Fibroblast of gingiva (primary cell): ENCODE measurements at places on chromosomes 1 and 21.

DNA sequence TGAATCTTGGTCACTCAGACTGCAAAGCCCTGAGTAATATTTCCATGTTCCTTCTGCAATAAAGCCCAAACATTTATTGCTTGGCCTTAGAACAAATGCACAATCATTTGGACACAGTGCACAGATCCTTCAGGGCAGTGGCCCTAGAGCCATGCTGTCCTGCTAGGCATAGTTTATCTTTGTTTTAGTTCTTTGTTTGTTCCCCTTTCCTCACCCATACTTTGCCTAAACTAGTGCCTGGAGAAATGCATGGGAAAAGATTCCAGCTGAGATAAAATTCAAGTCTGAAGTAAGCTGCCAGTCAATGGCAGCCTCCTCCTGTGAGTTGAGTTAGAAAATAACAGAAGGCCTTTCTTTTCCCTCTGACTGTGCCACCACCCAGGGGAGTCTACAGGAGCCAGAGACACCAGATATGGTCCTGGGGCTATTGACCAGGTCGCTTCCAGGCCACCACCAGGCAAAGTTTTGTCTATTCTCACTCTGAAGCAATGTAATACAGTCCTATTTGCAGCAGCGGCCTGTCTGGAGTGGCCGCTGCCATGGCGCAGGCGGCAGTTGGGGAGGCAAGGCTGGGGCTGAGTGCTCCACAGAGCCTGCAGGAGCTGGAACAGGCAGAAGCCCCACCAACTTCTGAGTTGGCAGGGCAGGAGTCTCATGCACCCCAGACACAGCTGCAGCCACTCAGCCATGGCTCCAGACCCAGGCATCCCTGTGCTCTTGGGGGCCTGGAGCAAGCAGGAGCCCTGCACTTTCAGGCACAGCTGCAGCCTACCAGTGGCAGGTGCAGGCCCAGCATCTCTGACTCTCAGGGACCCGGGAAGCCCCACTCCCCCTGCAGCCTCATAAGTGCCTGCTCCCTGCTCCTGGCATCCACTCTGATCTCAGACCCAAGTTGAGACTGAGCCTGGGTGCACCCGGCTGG is 258.6 kb downstream of the GPATCH2 start:
- no peak for DNase-seq

GRCh38 chr1:85475055-85475454 is 10.1 kb upstream of the DDAH1 start:
- DNase-seq = no peak

DNA sequence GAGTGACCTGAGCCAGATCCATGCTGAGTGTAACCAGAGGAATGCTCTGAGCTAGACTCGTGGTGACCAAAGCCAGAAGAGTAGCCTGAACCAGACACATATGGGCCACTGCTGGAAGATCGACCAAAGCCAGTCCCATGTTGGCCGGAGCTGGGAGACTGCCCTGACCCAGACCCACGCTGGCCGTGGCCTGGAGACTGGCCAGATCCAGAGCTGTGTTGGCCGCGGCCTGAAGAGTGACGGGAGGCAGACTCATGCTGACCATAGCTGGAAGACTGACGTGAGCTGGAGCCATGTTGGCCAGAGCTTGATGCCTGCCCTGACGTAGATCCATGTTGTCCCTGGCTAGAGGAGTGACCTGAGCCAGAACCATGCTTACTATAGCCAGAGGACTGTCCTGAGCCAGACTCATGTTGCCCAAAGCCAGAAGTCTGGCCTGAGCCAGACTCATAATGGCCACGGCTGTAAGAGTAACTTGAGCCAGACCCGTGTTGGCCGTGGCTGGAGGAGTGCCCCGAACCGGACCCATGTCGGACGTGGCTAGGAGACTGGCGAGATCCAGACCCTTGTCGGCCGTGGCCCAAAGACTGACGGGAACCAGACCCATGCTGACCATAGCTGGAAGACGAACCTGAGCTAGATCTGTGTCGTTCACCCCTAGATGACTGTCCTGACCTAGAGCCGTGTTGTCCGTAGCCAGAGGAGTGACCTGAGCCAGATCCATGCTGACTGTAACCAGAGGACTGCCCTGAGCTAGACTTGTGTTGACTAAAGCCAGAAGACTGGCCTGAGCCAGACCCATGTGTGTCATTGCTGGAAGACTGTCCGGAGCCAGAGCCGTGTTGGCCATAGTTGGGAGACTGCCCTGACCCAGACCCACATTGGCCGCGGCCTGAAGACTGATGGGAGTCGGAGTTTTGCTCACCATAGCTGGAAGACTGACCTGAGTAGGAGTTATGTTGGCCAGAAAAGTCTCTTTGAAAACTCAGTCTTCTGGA is 3.5 kb downstream of the HRNR start:
- no peak for DNase-seq

- DNase-seq = no peak
Measured at GRCh38 chr1:78699813-78700212, 50.2 kb downstream of the IFI44 start.

DNA sequence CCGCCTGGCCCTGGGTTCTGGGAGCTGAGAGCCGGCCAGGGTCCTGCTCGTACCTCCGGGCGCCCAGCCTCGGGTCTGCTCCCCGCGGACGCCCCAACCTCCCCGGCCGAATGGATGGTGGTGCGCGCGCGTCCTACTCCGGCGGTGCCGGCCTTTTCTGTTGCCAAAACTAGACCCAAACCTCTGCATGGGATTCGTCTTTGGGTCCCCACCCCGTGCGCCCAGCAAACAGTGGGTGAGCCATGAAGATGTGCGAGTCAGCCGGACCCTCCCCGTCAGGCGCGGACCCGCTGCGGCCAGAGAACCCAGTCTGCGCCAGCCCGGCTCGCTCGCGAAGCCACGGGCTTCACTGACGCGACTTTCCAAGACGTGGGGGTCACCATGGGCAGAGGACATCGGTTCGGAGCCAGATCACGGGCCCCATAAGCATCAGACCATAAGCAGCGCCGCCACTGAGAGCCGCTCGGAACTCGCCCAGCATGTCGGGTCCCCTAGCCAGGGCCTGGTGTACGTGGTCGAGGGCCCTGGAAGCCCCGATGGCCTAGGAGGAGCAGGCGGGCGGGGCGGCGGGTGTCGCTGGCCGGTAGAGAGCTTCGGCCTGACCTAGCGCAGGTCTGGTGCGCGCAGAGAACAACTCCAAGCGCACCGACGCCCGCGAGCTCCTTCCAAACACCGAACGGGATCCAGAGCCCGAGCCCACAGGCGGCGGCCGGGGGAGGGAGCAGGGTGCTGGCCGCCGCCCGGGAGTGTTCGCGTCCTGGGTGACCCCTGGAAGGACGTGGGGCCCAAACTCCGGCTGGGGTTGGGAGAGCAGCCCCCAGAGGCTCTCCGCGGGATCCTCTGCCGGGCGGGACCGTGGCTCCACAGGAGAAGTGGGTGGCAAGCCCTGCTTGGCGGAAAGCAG is 1.0 kb upstream of the TP73 start:
- no peak for DNase-seq

DNA sequence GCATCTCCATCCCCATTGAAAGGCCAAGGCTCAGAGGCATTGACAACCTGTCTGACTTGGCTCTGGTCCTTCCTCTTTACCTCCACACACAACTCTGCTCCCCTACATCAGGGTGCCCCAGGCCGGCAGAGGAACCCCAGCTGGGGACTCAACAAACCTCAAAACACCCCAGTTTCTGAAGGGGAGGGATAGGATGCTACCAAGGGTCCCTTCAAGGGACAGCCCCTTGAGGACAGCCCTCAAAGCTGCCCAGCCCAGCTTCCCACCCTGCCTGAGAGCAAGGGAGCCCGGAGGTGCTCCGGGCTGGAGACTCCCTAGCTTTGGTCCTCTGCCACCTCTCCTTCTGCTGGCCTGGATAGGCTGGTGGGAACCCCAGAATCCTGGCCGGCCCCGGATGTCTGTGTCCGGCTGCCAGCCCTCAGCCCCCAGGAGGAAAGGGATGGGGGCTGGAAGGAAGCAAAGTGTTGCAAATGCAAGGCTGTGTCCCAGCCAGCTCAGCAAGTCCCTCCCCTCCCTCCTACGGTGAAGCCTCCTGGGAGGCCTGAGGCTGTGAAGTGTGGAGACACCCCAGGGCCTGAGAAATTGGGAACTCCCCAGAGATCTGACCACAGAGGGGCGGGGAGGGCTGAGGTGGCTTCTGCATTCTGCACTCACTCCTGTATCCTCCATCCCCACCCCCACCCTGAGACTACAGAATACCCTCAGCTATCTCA is 1.1 kb upstream of the MARCKSL1 start:
- no peak for DNase-seq
